ENCODE measurements at places on chromosomes 1 and 21.

DNA sequence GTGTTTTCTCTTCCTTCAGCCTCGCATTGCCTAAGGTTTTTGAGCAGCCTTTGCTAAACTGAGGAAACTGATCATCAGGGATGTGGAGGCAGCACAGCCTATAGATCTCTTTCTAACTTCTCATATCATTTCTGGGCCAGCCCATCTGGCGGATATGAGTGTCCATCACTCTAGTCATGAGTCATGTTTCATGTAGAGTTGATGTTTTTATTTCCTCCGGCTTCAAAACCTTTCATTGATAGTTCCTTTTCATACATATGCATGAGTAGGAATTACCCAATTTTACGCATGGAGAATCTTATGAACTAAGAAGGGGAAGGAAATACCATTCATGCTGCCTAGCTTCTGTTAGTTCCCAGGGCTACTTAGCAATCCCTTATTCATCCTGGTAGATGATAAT, 66.3 kb downstream of the SPATA46 start:
- DNase-seq = no peak

DNA sequence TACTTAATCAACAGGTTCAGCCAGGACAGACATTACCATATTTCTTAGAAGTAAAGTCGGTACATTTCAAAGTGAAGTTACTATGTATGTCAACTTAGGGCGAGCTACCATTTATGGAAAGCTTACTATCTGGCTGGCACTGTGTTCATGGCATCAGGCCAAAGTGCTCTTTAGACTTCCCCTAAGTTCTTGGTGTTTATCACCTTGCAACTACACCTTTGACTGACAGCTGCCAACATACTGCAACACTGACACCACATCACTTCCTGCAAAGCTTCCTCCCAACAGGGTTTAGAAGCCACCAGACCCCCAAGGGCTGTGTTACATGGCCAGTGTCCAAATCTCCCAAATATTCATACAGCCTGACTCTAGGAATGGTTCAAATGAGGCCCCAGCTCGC, 61.0 kb downstream of the TIAM1 start:
- DNase-seq = no peak

DNA sequence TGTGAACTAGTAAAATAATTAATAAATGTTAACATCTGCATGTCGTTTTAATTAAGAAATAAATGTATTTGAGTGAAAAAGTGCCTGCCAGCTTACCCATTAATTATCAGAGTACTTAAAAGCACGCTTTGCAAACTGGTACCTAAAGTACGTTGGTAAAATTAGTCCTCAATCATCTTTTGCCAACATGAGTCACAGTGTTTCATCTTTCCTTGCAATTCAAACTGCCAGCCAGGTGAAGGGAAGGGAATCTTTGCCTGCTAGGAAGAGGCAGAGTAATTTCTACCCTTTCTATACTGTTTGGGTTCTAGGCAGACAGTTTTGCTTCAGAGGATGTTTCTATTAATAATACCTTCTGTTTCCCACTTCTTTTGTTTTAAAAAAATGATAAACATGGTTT, 57.2 kb upstream of the CNIH3 start:
- no peak for DNase-seq

DNA sequence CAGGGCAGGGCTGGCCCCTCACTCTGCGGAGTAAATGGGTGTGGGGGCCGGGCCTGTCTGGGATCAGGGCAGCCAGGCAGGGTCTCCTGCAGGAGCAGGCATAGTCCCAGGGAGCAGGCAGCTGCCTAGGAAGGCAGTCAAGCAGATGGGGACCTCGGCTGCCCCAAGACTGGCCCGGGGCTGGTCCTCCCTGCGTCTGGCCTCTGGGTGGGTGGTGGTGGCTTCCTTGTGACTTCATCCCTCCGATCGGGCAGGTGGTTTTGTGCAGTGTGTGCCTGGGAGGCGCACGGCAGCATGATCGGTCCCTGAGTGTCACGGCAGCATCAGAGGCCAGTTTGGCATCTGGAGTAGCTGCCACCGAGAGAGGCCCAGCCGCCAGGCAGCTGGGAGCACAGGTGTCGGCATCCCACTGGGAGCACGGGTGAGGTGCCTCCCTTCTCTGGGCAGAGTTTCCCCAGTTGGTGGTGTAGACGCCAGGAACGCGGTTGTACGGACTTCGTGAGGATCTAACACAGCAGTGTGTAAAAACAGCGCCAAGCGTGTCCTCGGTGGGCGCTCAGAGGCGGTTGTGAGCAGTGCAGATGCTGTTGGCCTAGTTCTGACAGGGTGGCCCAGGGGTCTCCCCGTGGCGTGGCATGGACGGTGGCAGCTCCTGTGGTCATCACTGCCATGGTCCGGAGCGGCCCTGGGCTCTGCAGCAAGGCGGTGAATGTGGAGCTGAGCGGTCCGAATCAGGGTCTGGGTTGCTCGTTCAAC, 45.9 kb downstream of the PRKCZ start:
- DNase-seq = no peak

GRCh38 chr1:111453706-111454105, 4.4 kb downstream of the ATP5PB start:
- no peak for DNase-seq

- DNase-seq = no peak
Measured at GRCh38 chr1:202585590-202585933, 124.7 kb downstream of the SYT2 start.

DNA sequence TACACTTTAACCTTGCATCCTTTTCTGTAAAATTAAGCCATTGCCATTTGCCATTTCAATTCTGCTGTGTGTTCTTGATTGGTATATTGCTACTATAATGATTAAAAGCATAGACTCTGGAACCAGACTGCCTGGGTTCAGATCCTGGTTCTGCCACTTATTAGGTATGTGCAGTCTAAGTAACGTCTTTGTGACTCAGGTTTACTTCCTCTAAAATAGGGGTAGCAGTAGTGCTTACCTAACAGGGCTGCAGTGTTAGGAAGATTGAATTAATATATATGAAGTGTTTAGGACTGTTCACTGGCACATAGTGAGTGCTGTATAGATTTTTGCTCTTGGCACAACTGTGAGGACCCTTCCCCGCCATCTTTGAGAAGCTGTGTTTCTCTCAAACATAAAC, 4.4 kb downstream of the CDC42 start:
- no peak for DNase-seq

DNA sequence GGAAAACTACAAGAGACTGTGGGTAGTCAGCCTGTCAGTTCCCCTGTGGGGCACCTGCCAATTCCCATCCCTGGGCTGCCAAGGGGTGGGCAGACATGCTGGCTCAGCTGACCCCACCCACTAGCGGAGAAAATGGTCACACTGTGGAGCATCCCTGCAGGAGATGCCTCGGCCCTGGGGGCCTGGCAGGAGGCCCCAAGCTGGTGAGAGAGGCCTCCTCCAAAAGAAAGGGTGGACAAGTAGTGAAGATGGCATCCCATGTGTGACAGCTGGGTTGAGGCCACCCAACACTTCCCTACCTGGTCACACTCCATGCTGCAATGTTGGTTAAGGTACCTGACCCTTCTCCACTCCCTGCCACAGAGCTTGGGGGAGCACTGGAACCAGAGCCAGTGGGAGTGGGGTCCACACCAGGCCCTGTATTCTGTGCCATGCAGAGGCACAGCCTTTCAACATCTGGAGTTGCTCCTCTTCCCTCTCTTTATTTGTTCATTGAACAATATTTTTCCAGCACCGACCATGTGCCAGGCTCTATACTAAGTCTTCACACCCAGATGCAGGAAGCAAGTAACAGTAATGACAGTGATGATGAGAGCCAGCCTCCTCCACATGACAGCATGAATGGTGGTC, 59.5 kb downstream of the KLHDC7A start:
- DNase-seq = no peak

GRCh38 chr1:241356519-241357365, at the start of gene RGS7:
Gene RGS7, minus strand, starts transcription at chr1:241357205.
- no peak for DNase-seq

DNA sequence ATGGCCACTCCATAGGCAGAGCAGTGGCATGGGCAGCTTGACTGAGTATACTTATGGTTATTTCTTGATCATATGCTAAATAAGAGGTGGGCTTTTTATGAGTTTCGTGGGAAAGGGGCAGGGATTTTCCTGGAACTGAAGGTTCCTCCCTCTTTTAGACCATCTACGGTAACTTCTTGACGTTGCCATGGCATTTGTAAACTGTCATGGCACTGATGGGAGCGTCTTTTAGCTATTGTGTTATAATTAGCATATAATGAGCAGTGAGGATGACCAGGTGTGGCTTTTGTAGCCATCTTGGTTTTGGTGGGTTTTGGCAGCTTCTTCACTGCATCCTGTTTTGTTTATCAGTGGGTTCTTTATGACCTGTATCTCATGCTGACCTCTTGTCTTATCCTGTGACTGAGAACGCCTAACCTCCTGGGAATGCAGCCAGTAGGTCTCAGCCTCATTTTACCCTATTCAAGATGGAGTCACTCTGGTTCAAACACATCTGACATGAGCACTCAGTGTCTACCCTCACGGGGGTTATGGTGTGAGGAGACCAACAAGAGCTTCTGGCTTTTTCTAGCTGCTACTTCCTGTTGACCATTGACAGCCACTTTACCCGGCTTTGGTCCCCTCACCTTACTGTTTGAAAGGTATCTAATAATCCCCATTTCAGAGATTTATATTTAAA, 71.7 kb downstream of the GALNT2 start:
- no peak for DNase-seq

- DNase-seq = no peak
Measured at GRCh38 chr1:204102739-204103430, 30.0 kb downstream of the SOX13 start.

- no peak for DNase-seq
Measured at GRCh38 chr1:111973150-111973790, 16.2 kb downstream of the KCND3 start.

DNA sequence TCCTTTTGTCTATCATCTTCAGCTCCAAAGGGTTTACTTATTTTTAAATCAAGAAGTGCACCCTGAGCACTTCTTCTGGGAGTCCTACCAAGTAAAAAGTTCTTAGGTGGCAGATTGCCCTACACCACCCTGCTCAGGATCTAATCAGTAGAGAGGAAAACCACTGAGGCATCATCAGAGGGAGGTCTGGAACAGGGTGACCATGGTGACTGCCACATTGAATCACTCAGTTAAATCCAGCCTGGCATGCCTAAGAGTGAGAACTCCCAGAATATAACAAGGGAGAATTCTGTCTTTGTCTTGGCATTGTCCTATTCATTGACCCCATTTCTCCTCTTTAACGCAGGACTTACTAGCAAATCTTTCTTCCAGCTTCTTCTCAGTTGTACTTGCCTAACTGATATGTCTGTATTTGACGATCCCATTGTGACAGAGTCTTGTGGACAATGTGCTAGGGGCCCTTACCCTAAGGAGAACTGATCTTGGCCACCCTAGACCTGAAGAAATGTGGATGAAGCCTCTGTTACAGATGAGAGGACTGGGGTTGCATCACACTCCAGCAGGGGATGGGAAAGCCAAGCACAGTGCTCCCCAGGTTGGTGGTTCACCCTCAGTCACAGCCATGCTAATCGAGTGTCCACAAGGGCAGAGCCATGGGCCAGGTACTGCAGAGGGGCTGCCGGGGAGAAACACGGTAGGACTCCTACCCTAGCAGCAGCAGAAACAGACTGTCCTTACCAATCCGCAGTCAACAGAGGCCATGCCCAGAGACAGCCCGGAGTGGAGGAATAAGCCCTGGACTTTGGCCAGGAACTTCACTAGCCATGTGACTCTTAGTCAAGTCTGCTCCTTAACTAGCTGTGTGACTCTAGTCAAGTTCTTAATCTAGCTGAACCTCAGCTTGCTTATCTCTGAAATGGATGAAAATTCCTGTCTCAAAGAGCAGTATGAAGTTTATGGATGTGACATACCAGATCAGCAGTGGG, 15.4 kb downstream of the PKP1 start:
- DNase-seq = no peak

GRCh38 chr1:54600947-54601721, 22.2 kb downstream of the FAM151A start:
- no peak for DNase-seq

- DNase-seq = no peak
Measured at GRCh38 chr1:31222176-31222575, 17.5 kb downstream of the NKAIN1 start.

DNA sequence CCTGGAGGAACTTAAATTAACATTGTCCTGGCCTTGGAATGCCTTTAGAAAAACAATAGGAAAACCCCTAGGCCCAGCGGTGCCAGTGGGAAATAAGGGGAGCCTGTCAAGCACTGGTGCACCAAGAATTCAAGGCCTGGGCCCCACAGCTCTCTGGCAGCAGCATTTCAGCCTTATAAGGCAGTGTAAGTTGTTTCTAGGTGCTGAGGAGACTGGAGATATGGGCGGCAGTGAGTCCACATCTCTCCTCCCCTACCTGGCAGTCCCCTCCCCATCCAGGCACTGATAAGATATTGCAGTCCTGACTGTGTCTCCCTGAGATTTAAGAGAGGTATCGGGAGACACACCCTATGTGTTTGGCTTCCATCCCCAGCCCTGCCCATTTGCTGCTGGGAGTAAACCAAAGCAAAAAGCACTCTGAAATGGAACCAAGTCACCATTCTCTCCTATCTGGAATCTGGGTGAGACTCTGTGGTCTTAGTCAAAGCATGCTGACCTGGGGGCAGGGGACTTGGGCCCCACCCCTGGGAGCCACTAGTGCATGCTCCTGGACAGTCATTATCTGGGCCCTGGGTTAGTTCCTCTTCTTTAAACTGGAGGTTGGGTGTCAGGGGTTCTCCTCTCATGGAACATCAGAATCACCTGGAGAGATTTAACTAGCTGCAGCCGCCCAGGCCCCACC, 30.5 kb downstream of the DEGS1 start:
- DNase-seq = no peak

DNA sequence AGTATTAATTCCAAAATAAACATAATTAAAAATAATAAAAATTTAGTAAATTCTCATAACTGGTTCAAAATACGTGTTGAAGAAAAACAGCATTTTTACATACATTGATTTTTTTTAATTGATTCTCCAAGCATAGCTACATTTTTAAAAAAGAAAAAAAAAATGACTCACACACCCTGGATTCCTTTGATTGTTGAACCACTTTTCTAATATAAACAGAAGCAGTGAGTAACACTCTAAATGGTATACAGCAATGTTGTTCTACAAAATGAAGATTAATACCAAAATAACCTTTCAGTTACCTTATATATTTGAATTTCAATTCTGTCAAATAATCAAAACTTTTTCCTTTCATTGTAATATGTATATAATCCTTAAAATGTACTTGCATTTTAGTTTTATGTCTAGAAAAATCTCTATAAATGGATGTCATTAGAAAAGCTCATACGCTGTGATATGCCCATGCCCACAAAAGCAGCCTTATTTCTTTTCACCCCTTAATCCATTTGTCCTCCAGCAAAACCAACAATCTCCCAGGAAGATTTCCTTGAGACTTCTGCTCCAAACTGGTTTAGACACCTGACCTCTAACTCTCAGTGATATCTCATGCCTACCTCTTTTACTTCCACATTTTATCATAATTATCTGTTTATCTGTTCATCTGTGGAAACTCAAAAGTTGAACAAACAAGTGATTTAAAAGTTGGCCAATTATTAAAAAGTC, 246.4 kb upstream of the NR5A2 start:
- DNase-seq = no peak
